ENCODE measurements at places on chromosomes 16 and 17. TPM values are rescaled to one million over a fixed set of nuclear protein-coding genes. Genes with fewer than 3 reads are reported as not detected.

The ARHGAP44 gene
- not detected for total RNA-seq

The TAC4 gene
- not detected for total RNA-seq

The CRISPLD2 gene
- total RNA-seq = 0.32 TPM

The KREMEN2 gene
- not detected for total RNA-seq

The EFCAB13 gene
- 22.3 TPM for total RNA-seq

The LITAFD gene
- total RNA-seq = not detected

The C16orf92 gene
- not detected for total RNA-seq

The DPEP1 gene
- not detected for total RNA-seq

The HEATR9 gene
- 2.2 TPM for total RNA-seq

The NHLRC4 gene
- 3.2 TPM for total RNA-seq

The CCDC200 gene
- total RNA-seq = 2.1 TPM

The KIAA0753 gene
- total RNA-seq = 18.6 TPM

The DBF4B gene
- total RNA-seq = 8.4 TPM

The CD300LG gene
- total RNA-seq = not detected

The KRT15 gene
- total RNA-seq = not detected

The NOG gene
- 15.4 TPM for total RNA-seq

The TLE7 gene
- not detected for total RNA-seq

The TIGD7 gene
- total RNA-seq = 14.2 TPM

The MPO gene
- total RNA-seq = not detected

The PCTP gene
- total RNA-seq = 3.3 TPM

The MYH8 gene
- total RNA-seq = not detected

The KRT28 gene
- total RNA-seq = not detected

The CHRNE gene
- total RNA-seq = 0.64 TPM

The RUNDC3A gene
- total RNA-seq = 0.19 TPM

The MT1A gene
- total RNA-seq = not detected

The BCO1 gene
- total RNA-seq = not detected

The PIK3R5 gene
- 85.1 TPM for total RNA-seq

The CCL3 gene
- 3.2 TPM for total RNA-seq

The B9D1 gene
- total RNA-seq = 2.5 TPM

The KCNH6 gene
- not detected for total RNA-seq

The KLHL10 gene
- not detected for total RNA-seq

The PHKG2 gene
- 54.1 TPM for total RNA-seq

The IL21R gene
- total RNA-seq = 28.3 TPM

The ASGR1 gene
- total RNA-seq = not detected

The DNAI2 gene
- 8.4 TPM for total RNA-seq

The TMIGD1 gene
- not detected for total RNA-seq

The DPEP3 gene
- total RNA-seq = 0.91 TPM

The MYH2 gene
- total RNA-seq = not detected

The ITGA2B gene
- total RNA-seq = 0.44 TPM

The NKD1 gene
- 3.8 TPM for total RNA-seq

The NACA2 gene
- not detected for total RNA-seq

The TUBG2 gene
- 19.1 TPM for total RNA-seq

The NDUFAB1 gene
- 45.4 TPM for total RNA-seq

The SALL1 gene
- not detected for total RNA-seq

The SSTR5 gene
- not detected for total RNA-seq

The SLC47A2 gene
- total RNA-seq = not detected
